HFFc6 (cell line): ENCODE measurements at places on chromosomes 7 and 10.

GRCh38 chr7:25860275-25861163 lies 291.5 kb upstream of the NFE2L3 start:
- DNase-seq = no peak

DNA sequence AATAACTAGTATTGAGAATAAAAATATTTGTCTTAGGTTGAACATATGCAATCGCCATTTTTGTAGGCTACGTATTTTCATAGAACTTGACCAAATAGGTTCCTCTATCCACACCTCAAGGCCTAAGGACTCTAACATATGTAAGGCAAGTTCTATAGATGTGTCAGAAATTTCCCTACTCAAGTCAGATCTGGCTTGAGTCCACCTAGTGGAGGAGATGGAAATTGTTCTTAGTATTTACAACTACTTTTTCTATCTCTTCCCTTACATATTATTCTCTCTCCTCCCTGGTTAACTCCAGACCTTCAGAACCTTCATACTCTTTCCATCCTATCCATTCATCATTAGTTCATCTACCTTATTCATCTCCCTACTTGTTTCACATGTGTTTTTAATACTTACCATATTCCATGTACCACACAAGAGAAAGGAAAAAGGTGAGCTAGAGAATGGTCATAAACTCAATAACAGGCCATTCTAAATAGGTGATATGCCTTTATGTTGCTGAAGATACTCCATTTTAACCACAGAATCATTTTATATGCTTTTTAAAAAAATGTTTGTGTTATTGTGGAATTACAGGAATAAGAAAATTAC lies 174.5 kb upstream of the HDAC9 start:
- peak; percentile 7 for DNase-seq

GRCh38 chr7:86485827-86486226 lies 157.9 kb upstream of the GRM3 start:
- no peak for DNase-seq

DNA sequence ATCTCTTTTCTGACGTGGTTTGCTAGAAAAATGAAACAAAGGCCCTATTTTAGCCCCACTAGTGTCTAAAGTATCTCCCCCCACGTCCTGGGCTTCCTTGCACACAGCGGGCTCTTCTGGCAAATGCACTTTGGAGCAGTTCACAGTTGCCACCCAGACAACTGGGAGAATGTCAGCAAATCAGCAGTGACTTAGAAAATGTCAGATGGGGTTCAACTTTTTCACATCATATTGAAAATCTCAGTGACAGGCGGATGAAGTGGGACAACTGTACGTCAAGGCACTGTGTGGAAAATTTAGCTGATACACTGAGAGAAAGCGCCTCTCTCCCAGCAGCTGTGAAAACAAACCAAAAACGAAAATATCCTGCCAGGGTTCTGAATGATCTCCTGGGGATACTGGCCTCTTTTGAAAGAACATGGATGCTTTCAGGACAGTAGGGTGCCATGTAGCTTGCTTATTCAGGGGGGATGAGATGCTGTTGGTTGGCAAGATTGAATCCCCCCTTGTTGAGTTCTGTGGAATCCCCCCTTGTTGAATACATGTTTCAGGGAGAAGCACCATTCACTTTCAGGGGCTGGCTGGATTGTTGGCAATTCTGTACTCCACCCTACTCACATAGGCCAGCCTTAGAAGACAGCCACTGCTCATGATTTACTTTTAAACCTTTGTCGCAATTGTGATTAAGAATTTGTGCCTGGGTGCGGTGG lies 372.8 kb upstream of the CELF2 start:
- DNase-seq = no peak

DNA sequence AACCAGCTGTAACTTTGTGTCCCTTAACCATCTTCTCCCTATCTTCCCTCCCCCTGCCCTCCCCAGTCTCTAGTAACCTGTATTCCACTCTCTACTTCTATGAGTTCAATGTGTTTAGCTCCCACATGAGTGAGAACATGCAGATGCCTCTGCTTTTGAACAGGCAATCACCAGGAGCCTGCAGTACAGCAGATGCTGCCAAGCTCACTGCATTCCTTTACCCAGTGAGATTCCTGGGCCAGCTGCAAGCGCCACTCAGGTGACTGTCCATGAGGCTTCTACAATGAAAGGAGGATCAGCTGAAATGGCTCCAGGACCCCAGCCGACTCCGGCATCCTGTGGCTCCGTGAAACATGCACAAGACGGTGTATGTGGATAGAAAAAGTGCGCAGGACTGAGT lies 15.7 kb downstream of the GRID1 start:
- DNase-seq = no peak

DNA sequence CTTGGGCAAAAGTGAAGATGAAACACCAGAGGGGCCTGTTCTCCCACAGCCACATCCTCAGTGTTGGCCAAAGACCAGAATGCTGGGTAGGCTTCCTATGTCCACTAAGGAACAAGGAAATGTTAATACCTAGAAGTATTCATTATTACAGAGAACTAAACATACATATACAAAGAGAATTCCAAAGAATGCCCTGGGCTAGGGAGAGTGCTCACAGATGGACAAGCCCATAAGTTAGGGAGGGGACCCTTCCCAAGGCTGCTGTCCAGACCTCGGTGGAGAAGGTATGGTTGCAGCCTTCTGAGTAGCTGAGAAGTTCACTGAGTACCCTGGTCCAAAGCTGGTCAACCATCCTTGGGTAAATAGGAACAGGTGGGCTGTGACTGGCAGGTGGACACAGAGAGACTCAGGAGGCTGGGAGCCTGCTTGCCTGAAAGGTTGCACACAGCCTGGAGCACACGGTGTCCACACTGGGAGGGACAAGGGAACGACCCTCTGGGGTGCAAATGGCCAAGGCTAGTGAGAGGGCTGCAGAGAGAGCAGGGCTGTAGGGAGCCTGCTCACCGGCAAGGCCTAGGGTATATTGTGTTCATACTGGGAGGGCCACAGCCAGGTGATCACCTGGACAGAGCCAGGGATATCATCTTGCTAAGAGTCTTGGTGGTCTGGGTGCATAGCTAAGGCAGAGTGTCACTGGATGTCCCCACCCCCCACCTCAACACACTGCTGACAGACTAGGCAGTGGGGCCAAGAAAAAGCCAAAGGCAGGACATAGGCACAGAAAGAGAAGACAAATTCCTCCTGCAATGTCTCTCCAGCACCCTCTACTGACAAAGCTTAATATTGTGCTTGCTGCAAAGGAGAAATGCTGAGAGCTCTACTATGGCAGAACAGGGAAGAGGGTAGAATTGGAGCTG lies 40.3 kb downstream of the CPVL start:
- peak; percentile 68 for DNase-seq

GRCh38 chr10:92208157-92208720 lies 82.6 kb downstream of the CPEB3 start:
- no peak for DNase-seq

DNA sequence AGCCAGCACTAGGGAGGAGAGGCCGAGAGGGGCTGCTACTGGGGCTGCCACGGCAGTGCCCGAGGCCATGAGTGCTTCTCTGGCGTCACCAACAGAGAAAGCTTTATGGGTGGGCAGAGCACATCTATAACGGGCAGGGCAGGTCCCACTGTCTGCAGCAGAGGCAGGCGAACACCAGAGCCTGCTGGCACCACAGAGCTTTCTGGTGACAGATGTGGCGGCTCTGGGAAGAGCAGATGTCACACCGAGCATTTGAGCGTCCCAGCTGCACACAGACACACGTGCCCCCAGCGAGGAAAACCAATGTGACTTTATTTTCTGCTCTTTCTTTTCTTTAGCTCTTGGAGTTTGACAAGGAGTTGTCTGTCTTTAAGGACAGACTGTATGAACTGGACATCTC lies 20.5 kb downstream of the NKX6-2 start:
- no peak for DNase-seq

GRCh38 chr10:132385389-132385667 lies 11.7 kb upstream of the PWWP2B start:
- no peak for DNase-seq

- peak; percentile 8 for DNase-seq
Measured at GRCh38 chr7:87370660-87371180, 25.3 kb downstream of the CROT start.

- DNase-seq = no peak
Measured at GRCh38 chr7:142152076-142152475, 40.6 kb downstream of the MGAM2 start.

DNA sequence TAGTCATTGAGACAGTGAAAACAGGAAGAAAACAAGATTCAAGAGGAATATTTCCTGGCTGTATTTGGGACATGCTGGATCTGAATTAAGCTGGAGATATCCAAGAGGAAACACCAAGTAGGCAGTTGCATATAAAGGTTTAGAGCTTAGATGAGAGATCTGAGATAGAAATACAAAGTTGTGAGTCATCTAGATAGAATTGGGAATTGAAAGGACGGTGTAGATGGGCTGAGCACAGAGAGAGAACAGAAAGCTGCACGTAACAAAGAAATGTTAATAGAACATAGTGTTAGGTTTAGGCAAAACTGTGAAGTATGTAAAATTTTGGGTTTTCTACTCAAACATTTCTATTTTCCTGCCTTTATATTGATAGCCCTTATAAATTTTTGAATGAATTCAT lies 218.5 kb upstream of the TMEM196 start:
- no peak for DNase-seq

DNA sequence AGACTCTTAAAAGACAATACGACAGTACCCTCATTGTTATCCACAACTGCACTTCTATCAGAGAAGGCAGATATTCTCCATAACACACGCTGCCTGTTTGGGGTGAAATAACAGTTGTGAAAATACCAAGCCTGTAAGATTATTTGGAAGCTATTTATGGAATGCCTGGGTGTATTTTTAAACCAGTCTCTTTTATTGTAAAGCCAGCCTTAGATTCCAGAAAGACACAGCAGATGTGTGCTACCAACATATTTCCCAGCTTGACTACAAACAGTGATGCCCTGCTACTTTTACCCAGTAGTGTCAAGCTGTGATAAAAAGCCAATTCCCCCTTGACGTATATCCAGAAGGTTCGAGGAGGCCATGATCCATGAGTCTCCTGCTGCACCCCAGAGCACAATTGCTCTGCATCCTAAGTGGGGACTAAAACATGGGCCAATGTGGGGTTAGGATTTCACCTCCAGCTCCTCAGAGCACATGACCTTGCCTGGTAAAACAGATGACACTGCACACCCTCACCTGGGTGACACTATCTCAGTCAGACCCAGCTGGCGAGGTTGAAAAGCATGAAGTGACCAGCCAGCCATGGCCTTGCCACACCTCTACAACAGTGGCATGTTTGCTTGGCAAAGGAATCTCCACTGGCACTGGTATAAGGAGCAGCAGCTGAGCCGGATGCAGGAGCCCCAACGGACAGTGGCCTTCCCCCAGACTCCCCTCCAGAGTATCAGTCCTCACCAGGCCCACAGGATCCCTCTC lies 62.2 kb downstream of the GFRA1 start:
- no peak for DNase-seq

GRCh38 chr10:123858077-123858681 lies 33.4 kb downstream of the CPXM2 start:
- DNase-seq = peak; percentile 73

DNA sequence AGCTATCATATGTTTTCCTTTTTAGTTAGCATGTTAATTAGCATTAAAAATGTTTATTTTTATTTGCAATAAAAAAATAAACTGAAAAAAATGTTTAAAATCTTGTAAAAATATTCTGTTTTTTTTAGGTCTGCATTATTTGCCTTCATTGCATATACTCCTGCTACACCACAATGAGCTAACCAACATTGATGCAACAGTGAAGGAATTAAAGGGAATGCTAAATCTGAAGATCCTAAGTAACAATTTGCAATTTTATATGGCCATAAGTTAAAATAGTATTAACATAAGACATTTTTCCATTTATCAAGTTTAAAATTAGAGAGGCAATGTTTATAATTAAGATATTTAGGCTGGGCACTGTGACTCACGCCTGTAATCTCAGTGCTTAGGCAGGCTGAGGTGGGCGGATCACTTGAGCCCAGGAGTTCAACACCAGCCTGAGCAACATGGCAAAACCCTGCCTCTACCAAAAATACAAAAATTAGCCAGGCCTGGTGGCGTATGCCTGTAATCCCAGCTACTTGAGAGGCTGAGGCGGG lies 32.2 kb downstream of the LRRC72 start:
- DNase-seq = no peak

DNA sequence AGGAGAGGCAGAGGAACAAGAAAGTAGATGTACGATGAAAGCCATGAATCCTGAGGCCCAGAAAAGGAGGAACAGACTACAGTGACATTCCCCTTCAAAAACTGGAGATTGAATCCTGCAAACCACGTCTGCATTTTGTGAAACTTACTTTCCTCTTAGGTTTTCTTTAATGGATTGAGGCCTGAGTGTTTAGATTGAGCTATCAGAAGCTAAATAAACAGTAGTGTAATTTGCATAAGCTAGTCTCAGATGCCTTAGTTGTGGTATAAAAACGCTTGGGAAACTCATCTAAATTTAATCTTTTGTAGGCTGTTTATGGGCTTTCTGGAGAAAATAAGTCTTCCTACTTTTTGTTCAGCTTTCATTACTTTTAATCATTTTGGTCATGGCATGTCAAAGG lies 94.8 kb upstream of the HDAC9 start:
- DNase-seq = no peak

GRCh38 chr10:31906039-31906438 lies 22.6 kb downstream of the ARHGAP12 start:
- DNase-seq = no peak

GRCh38 chr7:98309566-98309965 lies 28.1 kb downstream of the BRI3 start:
- no peak for DNase-seq

DNA sequence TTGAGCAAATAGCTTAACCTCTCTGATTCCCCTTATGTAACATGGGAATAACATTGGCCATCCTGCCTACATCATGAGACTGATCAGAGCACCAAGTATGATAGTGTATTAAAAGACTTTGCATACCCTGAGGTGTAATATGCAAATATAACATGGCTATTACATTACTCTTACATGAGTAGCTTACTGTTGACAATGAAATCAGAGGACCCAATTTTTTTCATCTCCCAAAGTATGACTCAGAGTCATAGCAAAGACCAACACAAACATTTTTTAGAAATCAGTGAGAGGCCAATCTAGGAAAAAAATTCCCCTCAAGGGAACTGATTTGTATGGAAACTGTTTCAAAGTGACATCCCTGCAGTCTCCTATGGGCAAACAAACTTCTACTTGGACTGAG lies 47.0 kb upstream of the TMEM140 start:
- DNase-seq = peak; percentile 32

DNA sequence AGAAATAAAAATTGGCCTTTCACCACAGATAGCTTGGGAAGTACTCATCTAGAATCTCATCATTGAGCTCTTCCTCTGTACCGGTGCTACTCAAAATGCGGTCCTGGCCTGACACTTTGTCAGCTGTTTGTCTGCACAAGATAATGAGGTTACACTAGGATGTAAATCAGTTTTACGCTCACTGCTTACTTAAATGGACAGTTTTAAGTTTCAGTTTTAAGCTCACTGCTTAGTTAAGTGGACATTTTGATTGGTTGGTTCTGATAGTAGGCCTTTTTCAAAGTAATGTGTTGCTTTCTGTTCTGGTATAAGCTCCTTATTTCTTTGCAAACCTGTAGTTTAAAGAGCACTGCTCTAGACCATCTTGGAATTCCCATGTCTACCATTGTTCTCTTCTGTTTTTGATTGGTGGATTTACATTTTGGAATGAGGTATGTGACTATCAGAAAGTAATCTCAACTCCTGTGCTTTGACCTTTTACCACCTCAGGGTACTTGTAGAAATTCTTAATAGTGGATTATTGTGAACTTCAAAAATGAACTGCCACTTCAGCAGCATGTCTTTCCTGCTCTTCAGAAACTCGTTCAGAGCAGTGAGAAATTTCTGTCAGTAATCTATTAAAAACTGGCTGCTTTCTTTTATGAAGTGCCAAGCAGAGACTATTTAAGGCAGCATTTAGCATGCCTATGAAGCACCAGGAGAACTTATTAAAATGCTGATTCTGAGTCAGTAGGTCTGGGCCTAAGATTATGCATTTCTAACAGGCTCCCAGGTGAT lies 55.0 kb downstream of the C1GALT1 start:
- DNase-seq = no peak
